ENCODE measurements at places on chromosomes 7 and 10.

DNA sequence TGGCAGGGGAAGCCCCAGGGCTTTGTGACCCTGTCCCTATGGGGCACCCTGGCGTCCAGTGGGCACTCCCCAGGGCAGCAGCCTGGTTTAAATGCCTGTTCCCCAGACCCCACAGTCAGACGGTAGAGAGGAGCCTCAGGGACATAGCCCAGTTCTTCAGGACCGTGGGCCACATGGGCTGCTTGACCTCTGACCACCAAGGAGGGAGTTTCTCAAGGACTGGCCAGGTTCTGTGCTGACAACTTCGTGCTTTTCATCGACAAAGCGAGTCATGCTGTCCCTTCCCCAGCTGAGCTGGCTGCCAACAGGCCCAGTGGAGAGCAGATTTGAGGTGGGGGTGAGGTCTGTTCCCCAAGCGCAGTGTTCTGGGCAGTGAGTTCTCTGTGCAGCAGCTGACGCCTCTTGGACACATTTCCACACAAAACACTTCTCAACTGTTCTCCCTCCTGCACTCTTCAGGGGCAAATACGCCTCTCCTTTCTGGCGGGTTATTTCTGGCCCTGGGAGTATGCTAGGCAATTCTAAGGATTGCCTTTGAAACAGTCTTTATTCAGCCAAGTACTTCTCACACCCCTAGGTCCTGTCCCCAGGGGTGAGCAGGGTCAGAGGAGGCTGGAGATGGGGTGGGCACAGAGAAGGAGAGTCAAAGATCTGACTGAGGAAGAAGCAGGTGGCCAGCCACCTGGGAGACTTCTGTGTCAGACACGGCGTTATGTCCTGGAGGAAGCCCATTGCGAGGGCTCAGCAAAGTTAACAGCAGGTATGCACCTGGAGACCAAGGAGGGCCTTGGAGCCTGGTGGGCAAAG, 57.3 kb upstream of the CAMK2B start:
- no peak for DNase-seq

DNA sequence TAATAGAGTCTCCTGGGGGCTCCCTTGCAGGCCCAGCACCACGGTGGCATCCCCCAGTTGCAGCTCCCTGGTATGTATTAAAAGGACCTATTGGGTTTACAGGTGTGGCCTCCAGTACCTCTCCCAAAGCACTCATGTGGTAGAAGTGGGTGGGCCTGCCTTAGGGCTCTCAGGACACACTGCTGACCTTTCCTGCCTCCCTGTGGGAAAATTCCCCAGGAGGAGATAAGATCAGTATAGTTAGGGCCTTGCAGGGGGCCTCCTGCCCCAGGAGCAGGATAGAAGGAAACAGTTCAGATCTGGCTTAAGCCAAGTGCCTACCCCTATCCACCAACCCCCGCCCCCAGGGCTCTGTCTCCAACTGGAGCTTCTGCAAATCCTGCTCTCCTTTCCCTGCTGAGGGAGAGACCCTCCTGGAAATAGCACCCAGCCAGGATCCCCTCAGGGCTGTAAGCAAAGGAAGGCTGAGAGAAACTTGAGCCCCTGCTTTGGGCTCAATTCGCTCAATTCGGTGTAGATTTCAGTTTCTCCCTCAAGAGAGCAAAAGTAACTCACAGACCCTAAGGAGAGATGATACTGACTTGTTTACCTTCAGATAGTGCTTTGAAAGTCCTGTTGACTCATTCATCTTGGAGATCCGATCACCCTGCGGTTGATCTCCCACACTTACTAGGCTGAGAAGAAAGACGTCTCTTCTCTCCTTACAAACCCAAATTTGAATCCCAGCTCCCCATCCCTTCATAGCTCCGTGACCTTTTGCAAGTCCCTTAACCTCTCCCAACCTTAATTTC, 130.6 kb downstream of the WDR11 start:
- DNase-seq = no peak

DNA sequence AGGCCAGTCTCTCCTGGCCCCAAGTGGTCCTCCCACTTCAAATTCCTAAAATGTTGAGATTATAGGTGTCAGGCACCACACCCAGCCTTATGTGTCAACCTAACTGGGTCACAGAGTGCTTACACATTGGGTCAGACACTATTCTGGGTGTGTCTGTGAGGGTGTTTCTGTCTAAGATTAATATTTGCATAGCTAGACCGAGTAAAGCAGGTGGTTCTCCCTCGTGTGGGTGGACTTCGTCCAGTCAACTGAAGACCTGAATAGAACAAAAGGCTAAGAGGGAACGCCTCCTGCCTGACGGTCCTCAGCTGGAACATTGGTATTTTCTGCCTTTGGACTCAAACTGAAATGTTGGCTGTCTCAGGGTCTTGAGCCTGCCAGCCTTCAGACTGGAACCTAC, 11.5 kb downstream of the PPIF start:
- no peak for DNase-seq

DNA sequence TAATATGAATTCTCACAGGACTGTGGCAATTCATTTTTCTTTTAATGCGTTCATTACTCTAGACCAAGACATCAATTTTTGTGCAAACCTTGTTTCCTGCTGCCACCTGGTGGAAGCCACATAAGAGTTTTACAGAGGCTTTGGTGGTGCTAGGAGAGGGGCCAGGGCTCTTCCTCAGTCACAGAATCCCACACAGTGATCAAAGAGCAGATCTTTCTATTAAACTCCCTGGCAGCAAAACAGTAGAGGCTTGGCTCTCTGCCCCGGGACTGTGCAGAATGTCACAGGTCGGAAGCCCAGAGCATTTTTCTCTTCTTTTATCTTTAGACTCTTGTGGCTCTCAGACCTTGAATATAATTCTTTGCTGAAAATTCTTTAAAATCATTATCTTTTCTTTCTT, 506.4 kb upstream of the C7orf33 start:
- peak; percentile 9 for DNase-seq

GRCh38 chr10:112954974-112955581, 5.0 kb downstream of the TCF7L2 start:
- DNase-seq = no peak

DNA sequence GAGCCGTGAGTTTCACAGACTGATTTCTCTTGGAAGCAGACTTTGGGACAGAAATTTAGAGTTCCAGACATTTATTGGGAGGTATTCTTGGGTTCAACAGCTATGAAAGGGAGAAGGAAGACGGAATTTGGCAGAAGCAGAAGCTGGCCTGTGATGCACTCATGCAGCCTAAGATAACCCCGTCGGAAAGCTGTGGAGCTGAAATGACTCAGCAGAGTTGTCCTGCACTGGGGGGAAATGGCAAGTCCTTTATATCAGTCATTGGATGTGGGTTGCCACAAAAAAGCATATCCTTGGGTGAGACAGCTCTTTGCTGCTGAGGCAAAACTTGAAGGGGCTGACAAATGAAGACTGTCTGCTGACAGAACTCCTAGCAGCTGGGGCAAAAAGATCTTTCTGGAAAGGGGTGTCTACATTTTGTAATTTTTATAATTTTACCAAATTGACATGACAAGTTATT, 11.5 kb upstream of the MICU1 start:
- peak; percentile 17 for DNase-seq

GRCh38 chr10:68792115-68792514, 35.2 kb upstream of the STOX1 start:
- no peak for DNase-seq

- no peak for DNase-seq
Measured at GRCh38 chr10:12091421-12091820, 22.7 kb downstream of the DHTKD1 start.

- DNase-seq = no peak
Measured at GRCh38 chr7:92720604-92721350, 115.6 kb downstream of the CDK6 start.

- DNase-seq = no peak
Measured at GRCh38 chr7:157905651-157906461, 569.1 kb downstream of the DNAJB6 start.

GRCh38 chr7:88290491-88290890, 16.2 kb downstream of the STEAP4 start:
- no peak for DNase-seq

GRCh38 chr7:117127585-117128168, 174.4 kb downstream of the ST7 start:
- DNase-seq = peak; percentile 38

DNA sequence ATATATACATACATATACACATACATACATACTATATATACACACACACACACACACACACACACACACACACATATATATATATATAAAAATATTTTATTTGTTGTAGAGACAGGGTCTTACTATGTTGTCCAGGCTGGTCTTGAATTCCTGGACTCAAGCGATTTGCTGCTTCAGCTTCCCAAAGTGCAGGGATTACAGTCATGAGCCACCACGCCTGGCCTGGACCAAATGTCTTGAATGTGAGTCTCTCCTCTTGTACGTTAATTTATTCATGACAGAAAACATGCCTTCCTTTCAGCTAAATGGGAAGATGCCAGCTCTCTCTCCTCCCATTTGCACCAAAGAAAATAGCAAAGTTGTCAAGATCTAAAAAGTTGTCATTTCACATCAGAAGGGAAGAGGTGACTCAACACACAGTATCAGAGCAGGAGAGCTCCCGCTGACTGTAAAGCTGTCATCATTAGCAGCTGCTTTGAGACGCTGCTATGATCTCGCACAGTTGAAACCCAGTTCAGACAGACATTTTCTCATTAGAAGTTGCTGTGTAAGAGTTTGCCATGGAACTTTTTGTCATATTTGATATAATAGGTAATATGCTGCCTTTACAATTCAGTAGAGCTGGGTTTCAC, 224.3 kb downstream of the SFMBT2 start:
- peak; percentile 8 for DNase-seq

- DNase-seq = peak; percentile 12
Measured at GRCh38 chr10:70052462-70053217, at the start of gene MACROH2A2. Gene MACROH2A2, plus strand, starts transcription at chr10:70052846. Its CDS starts 22,813 bp downstream, at chr10:70075659.

DNA sequence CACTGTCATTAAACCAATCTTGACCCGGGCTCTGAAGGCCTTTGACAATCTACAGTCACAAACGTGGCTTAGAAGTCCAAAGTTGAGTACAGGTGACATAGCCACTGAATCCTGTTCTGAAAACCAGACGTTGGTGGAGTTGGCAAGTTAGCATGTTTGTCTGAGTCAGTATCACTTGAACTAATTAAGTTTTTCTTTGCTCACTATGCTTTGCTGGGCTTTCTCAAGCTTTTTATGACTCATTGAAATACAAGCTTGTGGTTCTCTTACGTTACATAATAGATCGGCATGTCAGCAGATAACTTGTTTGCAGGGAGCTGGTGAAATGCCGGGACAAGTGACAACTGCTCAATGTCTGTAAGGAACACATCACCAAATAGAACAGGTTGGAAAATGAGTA, 53.8 kb downstream of the ARL5B start:
- DNase-seq = no peak

GRCh38 chr10:131788386-131788785, 112.4 kb upstream of the PPP2R2D start:
- DNase-seq = no peak

GRCh38 chr7:132030086-132030568, 473.7 kb upstream of the PODXL start:
- no peak for DNase-seq

DNA sequence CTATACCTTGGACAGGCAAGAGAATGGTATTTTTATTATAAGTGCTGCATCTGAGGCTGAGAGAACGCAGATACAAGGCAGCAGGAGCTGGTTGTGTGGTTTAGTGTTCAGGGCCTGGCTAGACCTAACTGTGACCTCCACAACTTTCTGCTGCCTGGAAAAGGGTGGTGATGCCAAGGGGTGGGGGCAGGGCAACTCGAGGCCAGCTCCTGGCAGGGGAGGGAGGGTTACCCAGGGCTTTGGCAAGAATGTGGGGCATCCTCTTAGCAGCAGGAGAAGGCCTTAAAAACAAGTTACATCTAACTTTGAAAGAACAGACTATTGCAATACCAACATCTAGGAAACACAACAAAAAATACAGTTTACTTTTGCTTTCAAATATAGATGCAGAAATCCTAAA, 13.0 kb downstream of the MXI1 start:
- DNase-seq = no peak

- DNase-seq = peak; percentile 89
Measured at GRCh38 chr10:5623081-5623748, 43.2 kb downstream of the ASB13 start.

DNA sequence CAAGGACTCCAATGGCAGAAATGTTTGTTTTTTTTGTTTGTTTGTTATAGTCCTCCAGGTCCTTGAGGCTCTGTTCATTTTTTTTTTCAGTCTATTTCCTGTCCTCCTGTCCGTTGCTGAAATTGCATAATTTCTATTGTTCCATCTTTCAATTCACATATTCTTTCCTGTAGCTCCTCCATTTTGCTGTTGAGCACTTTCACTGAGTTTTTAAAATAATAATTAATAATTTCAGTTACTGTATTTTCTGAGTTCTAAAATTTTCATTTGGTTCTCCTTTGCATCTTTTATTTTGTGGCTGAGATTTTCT, 202.3 kb upstream of the AGR3 start:
- no peak for DNase-seq

DNA sequence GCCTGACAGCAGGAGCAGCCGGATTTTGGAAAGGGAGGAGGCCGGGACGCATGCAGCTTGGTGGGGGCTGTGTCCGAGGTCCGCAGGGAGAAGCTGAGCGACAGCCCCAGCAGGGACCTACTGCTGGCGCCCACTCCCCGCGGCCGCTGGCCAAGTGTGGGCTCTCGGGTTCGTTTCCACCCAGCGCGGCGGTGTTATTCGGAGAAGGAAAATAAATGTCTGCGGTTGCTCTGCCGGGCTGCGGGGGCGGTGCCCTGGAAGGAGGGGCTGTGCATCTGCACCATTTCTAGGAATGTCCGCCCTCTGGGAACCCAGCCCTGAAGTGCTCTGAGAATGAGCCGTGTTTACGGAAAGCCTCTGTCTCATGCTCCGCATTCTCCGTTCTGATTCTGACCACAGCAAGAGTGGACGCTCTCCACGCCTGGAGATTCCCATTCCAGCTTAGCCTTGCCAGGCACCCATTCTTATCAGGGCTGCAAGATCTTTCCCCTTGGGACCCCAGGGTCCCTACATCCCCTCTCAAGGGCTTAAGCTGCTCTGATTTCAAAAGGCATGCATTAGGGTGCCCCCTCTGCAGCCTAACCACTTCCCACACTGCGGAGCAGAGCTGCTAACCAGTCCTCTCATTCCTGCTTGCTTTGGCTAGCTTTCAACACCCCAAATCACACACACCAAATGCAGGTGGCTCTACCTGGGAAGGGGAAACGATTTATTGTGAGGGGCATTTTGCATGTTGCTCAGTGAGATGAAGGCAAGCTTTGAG, 256.6 kb upstream of the GLI3 start:
- peak; percentile 6 for DNase-seq

GRCh38 chr10:78921895-78922294, 146.9 kb upstream of the ZMIZ1 start:
- DNase-seq = no peak

- DNase-seq = no peak
Measured at GRCh38 chr10:17758200-17758599, 6.2 kb downstream of the TMEM236 start.

- no peak for DNase-seq
Measured at GRCh38 chr7:37349979-37350590, 98.6 kb downstream of the ELMO1 start.

GRCh38 chr10:85527616-85528317, 838.8 kb downstream of the GRID1 start:
- DNase-seq = no peak

GRCh38 chr10:102347236-102347828, 48.2 kb upstream of the NFKB2 start:
- peak; percentile 20 for DNase-seq
